Stimulated activated CD8-positive, alpha-beta memory T cell treated with anti-CD3 and anti-CD28 coated beads, Interleukin-2, amount 100 ng/mL, for 48 hours (primary cell): ENCODE measurements at places on chromosomes 13 and 19.

DNA sequence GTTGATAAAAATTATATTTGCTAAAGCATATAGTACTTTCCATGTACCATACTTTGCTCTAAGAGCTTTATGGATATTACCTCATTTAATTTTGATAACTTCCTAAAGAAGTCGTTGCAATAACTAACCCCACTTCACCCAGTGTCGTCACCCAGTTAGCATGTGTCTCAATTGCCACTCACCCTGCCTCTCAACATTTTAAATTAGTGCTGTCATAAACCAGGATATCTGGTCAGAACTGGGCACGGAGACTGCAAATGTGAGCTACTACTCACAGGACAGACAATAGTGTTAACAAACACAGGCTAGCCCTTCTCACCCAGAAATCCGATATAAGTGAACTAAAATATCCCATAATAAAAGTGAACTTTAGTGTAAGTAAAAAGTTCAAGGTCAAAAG lies 430.6 kb downstream of the KLF12 start:
- no peak for DNase-seq

GRCh38 chr19:13859361-13859880 lies 17.5 kb upstream of the NANOS3 start:
- no peak for DNase-seq

- no peak for DNase-seq
Observed at GRCh38 chr19:57152921-57153320, 7.9 kb upstream of the ZIM3 start.

DNA sequence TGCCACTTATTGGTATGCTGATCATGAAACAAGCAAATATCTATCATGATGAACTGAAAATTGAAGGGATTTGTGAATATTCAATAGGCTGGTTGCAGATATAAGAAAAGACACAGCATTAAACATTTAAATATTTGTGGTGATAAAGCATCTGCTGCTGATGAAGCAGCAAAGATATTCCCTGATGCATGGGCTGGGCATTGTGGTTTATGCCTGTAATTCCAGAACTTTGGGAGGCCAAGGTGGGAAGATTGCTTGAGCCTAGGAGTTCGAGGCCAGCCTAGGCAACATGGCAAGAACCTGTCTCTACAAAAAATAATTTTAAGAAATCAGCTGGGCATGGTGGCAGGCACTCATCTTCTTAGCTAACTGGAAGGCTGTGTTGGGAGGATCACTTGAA lies 54.5 kb downstream of the GPR180 start:
- DNase-seq, result no peak

DNA sequence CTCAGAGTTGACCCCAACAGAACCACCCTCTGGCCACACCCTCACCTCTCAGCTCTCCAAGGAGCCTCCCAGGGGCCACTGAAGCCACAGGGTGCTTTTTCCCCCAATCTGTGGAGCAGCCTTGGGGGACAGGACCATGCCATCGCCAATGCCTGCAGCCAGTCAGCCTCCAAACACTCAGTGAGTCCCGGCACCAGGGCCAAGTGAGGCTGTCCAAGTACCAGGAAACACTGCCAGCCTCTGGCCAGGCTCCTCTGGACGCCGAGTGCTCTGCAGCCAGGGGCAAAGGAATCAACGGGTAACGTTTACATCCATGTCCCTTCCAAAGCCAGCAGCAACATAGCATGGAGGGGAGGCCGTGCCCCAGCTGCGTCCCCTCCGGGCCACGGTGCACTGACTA lies 9.5 kb upstream of the COMP start:
- no peak for DNase-seq

DNA sequence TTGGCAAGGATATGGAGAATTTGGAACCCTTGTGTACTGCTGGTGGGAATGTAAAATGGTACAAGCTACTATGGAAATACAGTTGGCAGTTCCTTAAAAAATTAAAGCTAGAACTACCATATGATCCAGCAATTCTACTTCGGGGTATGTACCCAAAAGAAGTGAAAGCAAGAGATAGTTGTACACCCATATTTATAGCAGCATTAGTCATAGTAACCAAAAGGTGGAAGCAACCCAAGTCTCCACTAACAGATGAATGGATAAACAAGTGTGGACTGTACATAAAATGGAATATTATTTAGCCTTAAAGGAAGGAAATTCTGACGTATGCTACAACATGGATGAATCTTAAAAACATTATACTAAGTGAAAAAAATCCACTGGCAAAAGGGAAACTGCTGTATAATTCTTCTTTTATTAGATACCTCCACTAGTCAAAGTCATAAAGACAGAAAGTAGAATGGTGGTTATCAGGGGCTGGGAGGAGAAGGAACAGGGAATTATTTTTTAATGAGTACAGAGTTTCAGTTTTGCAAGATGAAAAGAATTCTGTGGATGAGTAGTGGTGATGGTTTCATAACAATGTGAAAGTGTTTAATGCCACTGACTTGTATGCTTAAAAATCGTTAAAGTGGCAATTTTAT lies 141.6 kb downstream of the RXFP2 start:
- no peak for DNase-seq

DNA sequence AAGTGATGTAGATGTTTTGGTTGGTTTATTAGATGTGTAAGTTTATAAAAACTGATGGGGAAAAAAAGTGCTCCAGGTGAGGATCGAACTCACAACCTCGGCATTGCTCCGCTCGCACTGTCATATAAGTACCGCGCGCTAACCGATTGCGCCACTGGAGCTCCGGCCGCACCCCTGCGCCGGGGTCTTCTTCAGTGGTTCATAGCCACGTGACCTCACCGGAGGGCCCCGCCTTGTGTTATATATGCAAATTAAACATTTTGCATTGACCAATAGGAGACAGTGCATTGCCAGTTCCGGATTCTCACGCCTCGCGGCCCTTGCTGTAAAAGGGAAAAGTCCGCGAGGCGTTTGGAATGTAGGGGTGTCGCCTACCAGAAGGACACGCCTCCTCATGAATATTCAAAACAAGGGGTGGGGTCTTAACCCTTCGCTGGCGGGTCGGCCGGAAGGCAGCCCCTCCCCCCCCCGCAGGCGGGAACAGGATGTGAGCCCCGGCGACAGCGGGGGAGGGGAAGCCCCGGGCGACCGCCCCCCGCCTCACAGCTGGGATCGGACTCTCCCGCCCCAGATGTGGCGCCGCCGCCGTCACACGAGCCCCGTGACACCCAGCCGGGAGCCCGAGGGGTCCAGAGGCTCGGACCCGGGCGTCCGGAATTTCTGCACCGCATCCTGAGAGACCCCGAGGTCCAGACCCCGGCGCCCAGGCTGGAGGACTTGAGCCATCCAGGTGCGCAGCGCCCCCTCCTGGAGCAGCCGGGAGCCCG lies at the start of gene PLEKHG2:
Gene PLEKHG2, plus strand, starts transcription at position 570 of the 767 bp plus-strand sequence. CDS start 1,418 bp downstream, outside the sequence.
- DNase-seq, result peak; percentile 96

- peak; percentile 73 for DNase-seq
Observed at GRCh38 chr19:34999498-35000337, at the start of gene GRAMD1A. TSS of gene GRAMD1A (plus strand) at chr19:35000323. CDS start at chr19:35000479, 156 bp downstream.

DNA sequence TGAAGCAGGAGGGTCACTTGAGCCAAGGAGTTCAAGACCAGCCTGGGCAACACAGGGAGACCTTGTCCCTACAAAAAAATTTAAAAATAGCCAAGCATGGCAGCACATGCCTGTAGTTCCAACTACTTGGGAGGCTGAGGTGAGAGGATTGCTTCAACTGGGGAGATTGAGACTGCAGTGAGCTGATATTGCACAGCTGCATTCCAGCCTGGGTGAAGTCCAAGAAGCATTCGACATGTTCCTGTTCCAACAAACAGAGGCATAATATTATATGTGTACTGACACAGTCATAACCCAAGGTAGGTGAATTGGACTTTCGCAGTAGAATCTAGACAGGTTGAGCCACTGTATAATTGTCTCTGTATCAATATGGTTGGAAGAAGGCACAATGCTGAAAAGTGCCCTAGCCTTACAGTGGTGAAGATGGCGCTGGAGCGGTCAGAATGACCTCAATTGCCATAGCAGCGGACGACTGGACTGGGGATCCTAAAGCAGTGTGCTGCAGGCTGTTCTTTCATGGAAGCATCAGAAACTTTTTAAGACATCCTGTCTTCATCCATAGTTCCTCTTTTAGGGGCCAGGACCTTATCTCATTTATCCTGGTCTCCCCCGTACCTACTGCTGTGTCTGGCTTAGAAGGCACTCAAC lies 112.0 kb upstream of the CLDN10 start:
- no peak for DNase-seq

DNA sequence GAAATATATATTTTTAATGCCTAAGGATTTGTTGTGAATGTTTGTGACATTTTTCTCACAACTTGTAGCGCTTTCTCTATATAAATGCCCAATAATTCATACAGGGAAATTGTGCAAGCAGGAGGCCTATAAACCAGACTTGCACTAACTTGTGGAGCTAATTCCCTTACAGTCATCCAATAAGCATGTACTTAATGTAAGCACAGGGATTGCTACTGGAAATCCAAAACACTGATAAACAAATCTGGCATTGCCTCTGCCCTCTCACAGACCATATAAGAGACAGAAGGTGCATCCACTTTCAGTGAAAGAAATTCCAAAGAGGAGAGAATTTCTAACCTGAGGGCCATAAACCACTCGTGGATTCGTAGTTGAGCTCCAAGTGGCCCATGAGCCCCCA lies 518.8 kb downstream of the MYO16 start:
- no peak for DNase-seq

DNA sequence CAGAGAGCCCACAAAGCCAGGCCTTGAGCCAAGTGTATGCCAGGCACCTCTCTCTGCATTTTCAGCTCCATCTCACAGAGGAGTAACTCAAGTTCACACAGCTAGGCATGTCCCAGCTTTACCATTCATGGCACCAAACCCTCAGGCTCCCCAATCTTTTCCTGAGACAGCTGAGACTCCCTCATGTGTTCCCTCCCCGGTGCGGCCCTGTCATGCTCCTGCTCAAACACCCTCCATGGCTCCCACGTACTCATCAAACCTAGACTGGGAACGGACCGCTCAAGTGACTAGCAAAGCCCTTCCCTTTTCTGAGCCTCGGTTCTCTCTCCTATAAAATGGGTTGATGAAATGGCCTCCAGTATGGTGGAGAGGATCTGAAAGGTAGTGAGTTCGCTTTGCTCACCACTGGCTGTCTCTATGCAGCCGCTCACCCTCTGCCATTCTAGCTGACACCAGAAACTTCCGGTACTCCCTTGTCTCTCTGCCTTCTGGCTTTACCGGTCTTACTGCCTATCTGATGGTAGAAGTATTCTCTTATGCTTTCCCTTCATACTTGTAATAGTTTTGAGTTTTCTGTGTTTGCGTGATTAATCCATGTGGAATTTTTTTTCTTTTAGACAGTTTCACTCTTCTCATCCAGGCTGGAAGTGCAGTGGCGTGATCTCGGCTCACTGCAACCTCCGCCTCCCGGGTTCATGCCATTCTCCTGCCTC lies 7.8 kb upstream of the SLC44A2 start:
- no peak for DNase-seq

DNA sequence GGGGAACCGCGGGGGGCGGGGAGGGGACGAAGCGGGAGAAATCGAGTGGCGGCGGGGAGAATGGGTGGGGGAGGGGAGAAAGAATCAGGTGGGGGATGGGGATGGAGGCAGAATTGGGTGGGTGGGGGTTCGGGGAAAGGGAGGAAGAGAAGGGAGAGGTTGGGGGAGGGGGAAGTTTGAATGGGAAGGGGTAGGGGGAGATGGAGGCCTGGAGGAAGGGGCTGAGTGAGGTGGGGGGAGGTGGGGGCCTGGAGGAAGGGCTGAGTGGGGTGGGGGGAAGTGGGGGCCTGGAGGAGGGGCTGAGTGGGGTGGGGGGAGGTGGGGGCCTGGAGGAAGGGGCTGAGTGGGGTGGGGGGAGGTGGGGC lies 403 bp upstream of the ADAMTS10 start:
- DNase-seq, result no peak

DNA sequence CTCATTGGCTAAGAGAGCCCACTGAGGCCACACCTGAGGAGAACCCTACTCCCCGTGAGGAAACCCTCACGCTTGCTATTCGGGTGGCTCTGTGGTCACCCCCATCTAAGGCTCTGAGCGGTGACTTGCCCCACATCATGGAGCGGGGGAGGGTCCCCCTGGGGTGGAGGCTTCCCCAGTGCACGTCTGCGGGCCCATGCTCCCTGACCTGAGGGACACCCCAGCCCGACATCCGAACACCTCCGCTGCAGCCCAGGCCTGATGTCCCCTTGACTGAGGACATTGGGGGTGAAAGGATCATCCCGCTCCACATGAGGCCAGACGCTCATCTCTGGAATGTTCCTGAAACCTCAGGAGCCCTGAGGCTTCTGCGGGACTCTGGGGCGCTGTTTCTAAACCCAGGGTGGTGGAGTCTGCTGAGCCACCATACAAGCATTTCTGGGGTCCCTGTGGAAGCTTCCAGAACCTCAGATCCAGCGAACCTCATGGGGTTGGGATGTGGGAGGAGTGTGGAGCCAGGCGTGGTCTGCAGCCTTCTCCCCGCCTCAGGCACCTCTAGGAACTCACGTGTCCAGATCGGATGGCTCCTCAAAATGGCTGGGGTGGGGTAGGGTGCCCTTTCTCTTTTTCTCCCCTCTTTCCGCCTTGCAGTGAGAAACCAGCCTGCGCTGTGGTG lies 19.9 kb downstream of the TMED1 start:
- DNase-seq, result no peak

DNA sequence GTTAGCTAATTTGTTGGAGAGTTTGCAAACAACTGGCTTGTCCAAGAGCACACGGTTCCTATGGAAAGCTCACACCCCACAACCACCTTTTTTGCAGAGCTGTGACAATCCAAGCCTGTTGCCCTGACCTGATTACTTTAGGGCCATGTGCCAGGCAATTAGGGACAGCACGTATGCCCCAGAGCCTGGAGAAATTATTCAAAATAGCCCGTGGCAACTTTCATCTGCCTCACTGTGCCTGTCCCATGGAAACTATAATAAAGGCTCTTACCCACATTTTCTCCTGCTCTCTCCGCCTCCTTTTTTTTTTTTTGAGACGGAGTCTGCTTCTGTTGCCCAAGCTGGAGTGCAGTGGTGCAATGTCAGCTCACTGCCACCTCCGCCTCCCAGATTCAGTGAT lies 18.6 kb upstream of the FBN3 start:
- no peak for DNase-seq

DNA sequence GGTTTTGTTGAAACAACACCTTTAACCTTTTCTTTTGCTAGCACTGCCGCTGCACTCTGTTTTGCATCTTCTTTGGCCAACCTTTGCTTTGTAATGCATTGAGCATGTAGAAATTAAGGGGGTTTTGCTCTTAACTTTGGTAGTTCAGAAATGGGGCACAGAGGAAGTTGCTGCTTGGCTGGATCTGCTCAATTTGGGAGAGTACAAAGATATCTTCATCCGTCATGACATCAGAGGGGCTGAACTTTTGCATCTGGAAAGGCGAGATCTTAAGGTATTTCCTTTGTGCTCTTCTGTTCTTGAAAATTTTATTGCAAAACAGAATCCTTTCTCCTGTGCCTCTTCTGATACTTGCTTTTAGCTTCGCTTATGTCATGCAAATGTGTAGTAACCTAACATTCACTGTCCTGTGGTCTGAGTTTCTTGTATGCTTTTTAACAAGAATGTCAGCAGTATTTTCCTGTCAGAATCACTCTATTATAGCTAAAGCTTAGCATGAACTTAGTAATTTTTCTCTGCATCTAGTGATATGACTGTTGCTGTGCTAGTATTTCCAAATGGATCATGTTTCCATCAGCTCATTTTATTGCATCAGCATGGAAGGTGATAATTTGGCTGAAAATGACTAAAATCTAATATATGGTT lies 50.7 kb upstream of the AKAP11 start:
- DNase-seq, result no peak
